ENCODE measurements at places on chromosomes 5 and 9.

DNA sequence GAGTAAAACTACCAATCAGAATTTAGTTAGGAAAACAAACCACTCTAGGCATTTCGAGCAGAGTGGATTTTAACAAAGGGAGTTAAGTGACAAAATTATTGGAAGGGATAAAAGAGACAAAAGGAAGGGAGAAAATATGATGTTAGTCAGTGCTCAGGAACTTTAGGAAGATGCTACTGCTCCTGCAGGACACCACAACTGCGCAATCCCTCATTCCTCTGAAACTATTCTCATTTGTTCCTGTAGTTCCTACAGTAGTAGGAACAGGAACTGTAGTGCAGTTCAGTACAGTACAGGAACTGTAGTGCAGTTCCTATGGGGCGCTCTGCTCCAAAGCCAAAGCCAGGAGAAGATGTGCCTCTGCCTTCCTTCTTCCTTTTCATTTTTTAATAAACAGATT lies 29.9 kb upstream of the MEGF10 start:
- no peak for DNase-seq

- DNase-seq: no peak
Observed at GRCh38 chr9:13380903-13381302, 101.4 kb upstream of the MPDZ start.

DNA sequence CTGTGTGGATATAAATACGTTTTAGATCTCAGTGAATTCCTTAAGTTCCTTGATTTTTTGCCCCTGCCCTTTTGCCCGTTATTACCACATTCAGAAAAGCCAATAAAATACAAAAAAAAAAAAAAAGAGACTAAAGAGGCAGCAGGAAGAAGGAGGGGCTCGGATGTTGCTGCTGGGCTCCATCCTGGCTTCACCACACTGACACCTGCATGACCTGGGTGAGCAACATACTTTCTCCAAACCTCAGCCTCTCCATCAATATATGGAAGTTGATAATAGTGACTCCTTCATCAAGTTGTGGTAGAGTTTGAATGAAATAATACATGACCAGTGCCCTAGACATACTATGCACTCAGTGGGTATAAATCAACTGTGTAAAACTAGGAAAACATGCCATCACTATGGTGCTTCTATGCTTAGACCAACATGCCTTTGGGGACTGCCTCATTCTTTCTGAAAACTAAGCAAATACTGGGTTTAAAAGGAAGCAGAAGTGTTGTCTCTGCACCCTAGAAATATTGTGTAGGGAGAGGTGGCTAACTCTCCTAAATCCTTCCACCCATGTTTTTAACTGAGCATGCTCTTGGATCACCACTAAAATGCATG lies 243.0 kb downstream of the PIK3R1 start:
- no peak for DNase-seq

DNA sequence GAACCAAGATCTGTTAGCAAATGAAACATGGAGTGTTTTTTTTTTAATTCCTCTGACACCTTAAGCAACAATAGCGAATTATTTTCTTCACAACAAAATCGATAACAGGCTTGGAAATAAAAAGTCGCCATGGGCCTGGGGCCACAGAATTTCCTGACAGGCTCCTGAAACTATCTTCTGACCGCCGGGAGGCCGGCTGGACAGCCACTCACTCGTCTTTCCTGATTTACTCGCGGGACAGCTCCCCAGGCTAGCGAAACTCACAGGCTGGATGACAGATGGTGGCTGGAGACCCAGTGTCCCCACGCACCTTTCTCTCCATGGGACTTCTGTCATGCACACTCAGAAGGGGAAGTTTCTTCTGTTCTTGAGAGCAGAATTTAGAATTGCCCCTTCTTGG lies 143.3 kb upstream of the IRX2 start:
- no peak for DNase-seq

DNA sequence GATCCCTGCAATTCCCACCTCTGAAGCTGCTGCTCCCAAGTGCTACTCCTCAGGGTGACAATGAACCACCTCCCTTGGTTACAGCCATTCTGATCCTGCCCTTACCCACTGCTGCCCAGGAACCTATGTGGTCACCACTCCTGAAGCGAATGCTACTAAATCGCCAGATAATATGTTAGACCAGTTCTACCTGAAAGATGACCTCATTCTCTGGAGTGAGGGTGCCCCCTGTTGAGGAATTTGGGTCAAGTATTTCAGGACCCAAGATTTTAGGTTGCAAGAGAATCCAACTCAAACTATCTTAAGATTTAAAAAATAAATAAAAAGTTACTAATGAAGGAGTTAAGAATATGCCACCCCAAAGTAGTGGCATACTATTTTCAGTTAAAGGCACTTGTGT lies 5.8 kb upstream of the SNAPC3 start:
- DNase-seq: peak; percentile 10

- no peak for DNase-seq
Observed at GRCh38 chr5:158013939-158014338, 155.0 kb upstream of the CLINT1 start.

- DNase-seq: no peak
Observed at GRCh38 chr9:4755026-4755609, 14.1 kb upstream of the AK3 start.

GRCh38 chr5:54275361-54275760 lies 35.0 kb downstream of the ARL15 start:
- DNase-seq: no peak
